ENCODE measurements at places on chromosomes 6 and 20. TPM values are rescaled to one million over a fixed set of nuclear protein-coding genes. Genes with fewer than 3 reads are reported as not detected.

The POM121L2 gene
- not detected for total RNA-seq

The UBD gene
- 13.2 TPM for total RNA-seq

The PDE7B gene
- total RNA-seq: 0.27 TPM

The ECT2L gene
- total RNA-seq: not detected

The ID1 gene
- 73.7 TPM for total RNA-seq

The EYA4 gene
- total RNA-seq: 1.3 TPM

The FNDC1 gene
- total RNA-seq: 8.6 TPM

GRCh38 chr20:23415959-23416583, 5.2 kb downstream of the NAPB start:
- peak; percentile 26 for DNase-seq

DNA sequence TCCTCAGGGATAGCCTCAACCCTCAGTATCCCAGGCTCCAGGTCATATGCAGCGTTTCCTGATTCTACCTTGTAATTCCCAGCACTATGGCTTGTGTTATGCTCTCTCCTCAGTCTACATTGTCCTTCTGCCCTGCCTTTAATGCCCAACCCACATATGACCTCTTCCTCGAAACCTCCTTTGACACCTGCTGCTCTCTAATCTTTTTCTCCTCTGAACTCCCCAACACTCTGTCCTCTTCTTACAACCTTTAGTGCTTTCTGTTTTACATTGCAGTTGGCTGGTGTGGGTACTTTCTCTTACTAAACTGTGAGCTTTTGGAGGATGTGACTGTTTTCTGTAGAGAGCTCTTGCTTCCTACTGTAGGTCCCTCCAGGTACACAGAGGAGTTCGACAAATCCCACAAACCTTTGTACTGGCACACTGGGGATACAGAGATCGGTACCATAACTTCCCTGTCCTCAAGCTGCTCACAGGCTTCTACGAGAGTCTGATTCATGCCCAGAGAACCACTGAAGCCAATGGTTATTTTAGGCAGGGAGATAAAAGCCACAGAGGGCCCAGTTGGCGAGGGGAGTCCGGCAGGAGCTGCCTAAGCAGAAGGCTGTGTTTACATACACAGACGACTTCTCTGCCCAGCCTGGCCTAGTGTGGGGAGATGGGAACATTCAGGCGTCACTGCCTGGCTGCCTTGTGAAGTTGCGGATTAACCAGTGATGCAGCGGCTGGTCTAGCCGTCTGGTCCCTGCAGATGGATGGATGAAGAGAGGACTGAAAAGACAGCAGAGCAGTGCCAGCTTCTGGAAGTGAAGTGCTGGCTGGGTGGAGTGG, 8.4 kb upstream of the EPB41L1 start:
- DNase-seq: peak; percentile 23

DNA sequence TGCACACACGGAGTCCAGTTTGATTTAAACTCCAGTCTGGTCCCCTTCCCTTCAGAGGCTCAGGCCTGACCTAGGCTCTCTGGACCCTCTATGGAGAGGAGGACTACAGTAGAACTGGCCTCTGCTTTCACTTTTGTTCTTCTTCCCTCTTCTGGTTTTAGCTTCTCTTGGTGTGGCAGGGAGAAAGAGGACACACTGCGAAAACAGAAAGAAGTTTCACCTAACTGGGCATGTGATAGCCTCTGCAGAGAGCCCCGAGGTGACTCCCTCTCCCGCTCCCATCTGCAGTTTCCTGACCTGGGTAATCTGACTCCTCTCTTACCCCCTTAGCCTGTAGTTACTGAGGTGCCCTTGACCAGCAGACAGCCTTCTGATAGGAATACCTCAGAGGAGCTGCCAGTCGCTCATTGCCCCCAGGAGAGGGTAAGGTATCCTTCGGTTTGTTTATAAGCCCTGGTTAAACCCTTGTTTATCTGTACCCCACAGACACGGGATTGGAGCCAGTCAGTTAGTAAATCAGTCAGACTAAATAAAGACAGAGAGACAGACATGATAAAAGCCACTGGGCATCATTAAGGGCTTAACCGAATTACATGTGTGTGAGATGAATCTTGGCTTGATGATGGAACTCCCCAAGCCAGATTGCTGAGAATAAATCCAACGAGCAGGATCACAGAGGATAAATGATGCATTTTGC, 12.0 kb upstream of the DTNBP1 start:
- DNase-seq: no peak

DNA sequence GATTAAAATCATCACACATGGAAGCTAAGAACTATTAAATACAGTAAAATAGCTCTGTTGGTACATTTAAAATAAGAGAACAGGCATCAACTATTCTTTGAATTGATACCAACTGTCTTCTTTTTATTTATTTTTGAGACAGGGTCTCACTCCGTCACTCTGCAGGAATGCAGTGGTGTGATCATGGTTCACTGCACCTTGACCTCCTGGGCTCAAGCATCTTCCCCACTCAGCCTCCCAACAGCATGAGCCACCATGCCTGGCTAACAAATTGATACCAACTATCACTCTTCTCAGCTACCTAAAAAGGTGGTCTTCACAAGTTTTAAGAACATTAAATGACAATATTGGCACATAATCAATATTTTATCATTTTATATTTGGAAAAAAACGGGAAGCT, 7.8 kb upstream of the PNISR start:
- DNase-seq: peak; percentile 4

- no peak for DNase-seq
Measured at GRCh38 chr6:43938178-43939105, 168.4 kb downstream of the VEGFA start.

DNA sequence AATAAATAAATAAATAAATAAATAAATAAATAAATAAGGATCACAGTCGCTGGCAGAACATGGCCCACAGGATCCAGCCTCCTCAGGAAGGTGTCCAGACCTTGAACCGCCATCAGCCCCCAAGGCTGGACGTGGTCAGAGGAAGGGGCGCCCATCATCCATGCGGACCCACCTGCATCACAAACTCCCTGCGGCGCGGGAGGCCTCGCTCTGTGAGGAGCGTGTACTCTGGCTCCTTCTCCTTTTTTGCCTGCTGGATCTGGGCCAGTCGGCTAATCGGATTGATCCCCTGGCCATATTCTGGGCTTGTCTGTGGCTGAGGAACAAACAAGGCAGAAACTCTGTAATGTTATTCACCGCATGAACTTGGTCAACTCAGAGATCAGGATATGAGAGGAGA, 65.2 kb downstream of the STAU1 start:
- DNase-seq: no peak

DNA sequence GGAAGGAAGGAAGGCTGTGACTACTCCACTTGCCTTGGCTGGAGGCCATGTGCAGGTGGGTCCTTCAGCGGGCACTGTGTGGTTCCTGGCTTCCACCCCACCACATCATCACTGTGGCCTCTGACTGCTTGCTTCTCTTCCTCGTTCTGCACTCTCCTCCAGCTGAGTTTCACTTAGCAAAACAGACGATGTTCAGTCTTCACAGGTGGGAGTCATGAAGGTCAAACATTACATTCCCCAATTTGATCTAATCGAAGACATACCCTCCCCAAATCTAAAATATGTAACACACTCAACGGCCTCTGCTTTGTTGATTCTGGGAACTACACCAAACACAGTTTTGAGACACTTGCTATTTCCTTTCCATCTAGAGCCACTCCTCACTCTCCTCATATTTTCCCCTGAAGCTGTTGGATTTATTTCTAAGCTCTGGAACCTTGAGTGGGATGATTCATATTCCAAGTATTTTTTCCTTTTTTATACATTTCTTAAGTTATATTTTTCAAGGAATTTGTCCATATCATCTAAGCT, 132.5 kb upstream of the FOXA2 start:
- DNase-seq: no peak

Measured in astrocyte (in vitro differentiated cells and primary cell).